ENCODE measurements at places on chromosomes 1 and 21. TPM values are rescaled to one million over a fixed set of nuclear protein-coding genes. Genes with fewer than 3 reads are reported as not detected.

DNA sequence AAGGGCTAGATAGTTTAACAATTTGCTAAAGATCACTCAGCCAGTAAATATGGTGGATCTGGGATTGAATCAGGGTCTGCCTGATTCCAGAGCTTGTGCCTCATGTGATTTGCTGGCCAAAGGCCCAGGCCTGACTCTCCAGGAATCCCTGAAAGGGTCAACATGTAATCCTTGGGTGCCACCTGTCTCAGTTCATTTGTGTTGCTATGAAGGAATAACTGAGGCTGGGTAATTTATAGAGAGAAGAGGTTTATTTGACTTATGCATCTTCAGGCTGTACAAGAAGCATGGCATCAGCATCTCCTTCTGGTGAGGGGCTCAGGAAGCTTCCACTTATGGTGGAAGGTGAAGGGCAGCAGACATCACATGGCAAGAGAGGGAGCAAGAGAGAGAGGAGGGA is 144.9 kb downstream of the FCRL5 start:
- no peak for DNase-seq

- no peak for DNase-seq
These were observed 29.0 kb upstream of the ARID1A start for GRCh38 chr1:26666855-26667254.

The ZBTB8OS gene
- total RNA-seq, result 26.2 TPM

The PLEKHG5 gene
- 10.7 TPM for total RNA-seq

DNA sequence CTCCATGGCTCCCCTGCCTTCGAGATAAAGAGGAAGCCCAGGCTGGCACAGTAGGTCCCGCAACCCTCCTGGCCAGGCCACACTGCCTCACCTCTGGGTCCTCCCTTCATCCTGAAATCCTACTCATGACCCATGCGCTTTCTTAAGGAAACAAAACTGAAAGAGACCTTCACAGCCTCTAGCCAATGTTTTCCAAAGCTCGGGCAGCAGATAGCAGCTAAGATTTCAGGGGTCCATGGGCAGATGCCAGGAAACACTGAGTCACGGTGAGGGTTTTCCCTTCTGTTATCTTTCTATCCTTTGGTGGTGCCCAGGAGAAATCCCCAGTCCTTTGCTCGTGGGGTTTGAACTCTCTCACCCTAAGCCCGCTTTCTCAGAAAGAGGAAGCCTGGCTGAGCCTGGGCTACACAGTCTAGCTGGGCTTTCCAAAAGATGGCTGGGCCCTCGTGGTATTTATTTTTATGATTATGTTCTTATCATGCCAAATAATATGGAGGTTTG is 26.6 kb downstream of the TTC39A start:
- no peak for DNase-seq

The SMIM11 gene
- 6.1 TPM for total RNA-seq

DNA sequence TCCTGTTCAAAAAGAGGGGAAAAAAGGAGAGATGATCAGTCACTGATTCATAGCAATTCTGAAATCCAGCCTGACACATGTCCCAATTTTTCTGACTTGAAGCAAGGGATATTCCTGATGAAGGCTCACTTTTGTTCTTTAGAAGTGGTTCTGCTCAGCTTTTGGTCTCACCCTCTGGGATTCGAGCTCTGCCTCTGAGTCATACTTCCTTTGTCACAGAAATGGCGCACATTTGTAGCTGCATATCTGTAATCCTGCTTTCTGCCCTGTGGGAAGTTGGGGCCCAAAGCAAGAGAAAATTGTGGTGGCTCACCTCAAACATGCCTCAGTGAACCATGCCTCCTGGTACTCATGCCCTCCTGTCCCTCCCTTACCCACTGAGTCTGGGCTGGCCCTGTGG is 22.3 kb upstream of the FAM78B start:
- no peak for DNase-seq

DNA sequence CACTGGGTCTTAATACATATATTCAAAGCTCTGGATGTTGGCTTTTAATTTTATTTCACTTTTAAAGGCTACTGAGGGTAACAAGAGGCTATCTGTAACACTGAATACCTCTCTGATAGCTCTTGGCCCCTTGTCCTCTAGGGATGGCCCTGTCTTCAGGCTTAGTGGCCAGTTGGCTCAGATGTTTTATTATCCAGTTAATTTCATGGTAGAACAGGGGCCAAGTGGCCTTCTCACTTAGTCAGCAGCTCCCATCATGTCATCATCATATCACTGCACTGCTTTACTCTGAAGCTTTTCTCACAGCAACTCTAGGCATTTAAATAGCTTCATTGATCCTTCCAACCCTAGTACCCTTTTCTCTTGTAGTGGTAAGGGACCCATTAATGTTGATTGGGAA is 40.2 kb upstream of the MACF1 start:
- DNase-seq, result no peak

The DOP1B gene
- 6.5 TPM for total RNA-seq

DNA sequence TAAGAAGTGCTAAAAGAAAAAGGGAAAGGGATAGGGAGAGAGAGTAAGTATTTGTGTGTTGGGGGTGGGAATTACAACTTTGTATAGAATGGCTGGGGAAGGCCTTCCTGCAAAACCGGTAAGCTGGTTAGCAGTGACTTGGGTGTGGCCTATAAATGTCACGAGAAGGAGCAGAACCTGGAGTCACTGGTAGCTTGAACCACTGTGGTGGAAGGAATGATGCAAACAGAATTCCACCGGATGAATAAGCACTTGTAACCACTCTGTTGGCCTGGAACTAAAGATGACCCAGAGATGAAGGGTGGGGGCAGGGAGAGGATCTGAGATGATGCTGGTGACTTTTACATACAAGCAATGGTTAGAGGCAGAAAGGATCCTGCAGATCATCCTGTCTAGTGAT is 8.9 kb downstream of the XKR8 start:
- no peak for DNase-seq

The DISP3 gene
- total RNA-seq, result 0.06 TPM

DNA sequence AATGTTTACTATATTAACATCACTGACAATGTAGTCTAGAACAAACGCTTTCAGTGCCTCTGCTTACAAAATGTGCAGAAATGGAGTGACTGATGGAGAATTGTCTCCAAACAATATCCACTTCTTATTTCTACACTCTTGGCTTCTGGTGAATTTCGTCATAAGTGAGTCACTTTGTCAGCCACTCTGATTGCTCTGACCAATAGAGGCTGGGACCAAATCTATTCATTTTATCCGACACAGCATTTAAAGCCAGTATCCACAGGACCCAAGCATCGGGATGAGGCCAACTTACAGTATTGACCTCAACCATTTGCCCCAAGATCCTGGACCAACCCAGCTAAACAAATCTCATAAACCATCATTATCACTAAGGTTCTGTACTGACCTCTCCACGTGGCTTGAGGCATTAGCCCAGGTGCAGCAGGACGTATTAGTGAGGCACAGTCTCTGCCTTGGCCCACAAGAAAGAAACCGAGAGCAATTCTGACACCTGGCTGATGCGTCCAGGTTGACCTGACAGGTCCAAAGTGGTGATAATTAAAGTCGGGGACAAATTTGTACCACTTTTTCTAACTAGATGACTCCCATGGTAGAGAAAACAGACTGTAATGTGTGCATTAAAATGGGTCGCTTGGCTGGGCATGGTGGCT is 53.3 kb upstream of the ERO1B start:
- DNase-seq, result no peak

Data from left cardiac atrium (tissue), 4 donors.